ENCODE measurements at places on chromosomes 5 and 9.

DNA sequence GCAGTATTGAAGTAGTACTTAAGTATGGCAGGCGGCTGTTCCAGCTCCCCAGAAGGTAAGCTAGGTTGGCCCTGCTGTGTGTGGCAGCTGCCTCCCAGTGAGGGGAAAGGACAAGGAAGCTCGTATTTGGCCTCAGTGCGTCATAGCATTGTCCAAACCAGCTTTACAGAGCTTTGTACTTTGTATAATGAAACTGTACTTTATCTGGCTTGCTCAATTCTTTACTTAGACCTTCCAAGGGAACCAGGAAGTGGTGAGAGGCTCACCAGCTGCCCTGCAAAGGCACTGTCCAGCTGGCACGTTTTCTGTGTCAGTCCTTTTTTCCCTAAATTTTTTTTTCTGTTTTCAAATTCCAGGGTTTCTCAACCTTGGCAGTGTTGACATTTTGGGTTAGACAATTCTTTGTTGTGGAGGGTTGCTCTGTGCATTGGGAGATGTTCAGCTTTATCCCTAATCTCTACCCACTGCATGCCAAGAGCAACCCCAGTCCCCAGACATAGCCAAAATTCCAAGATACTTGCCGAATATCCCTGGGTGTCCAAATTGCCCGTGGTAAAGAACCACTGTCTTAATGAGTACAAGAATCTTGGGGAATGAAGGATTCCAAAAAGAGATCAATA lies 474.5 kb downstream of the LRRC70 start:
- DNase-seq: no peak

DNA sequence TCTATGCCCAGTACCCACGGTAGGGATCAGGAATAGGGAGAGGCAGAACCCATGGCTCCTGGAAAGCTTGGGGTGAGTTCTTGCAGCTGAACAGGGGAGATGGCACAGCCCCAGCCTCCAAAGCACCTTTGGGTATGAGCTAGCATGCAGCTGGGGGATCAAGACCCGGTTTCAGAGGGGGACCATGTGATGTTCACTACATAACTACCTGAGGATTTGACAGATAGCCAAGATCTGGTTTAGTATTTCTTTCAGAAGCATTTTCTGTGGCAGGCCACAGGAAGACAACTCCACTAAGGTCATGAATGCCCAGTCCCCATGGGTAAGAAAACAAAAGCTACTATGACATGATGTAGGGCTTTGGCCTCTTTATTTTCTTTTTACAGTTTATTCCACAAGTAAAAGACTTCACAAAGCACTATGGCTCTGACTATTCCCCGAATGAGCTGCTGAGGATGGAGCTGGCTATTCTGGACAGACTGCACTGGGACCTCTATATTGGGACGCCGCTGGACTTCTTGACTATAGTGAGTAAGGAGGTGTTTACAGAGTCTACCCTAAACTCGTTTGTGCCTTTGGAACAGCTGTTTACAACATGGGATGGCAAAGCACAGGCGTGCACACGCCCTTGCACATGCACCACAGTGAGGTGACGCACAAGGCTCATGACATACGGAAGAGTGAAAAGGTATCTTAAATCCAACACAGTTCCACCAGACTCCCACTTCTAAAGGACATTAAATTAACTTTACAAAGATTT lies 3.4 kb downstream of the CCNI2 start:
- DNase-seq: no peak

- DNase-seq: no peak
These were observed 1267.5 kb upstream of the CDH9 start for GRCh38 chr5:28305891-28306290.

DNA sequence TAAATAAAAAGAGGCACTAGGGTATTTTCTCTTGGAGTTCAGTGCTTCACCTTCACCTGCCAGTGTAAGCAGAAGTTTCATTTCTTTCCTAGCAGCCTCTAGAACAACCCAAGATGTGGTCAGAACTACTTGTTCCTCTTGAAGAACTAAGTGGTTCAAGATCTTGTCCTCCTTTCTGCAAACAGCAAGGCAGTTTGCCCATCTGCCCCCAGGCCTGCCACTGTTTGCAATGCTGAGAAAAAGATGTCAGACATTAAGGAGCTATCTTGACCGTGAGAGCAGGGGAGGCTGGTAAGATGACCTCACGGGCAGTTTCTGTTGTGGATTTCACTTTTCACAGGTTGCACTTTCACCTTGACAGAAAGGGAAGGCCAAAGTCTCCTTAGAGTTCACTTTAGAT lies 52.0 kb upstream of the KLF4 start:
- DNase-seq: no peak

- peak; percentile 35 for DNase-seq
These were observed 597 bp upstream of the TMEM250 start for GRCh38 chr9:136119061-136119882.

DNA sequence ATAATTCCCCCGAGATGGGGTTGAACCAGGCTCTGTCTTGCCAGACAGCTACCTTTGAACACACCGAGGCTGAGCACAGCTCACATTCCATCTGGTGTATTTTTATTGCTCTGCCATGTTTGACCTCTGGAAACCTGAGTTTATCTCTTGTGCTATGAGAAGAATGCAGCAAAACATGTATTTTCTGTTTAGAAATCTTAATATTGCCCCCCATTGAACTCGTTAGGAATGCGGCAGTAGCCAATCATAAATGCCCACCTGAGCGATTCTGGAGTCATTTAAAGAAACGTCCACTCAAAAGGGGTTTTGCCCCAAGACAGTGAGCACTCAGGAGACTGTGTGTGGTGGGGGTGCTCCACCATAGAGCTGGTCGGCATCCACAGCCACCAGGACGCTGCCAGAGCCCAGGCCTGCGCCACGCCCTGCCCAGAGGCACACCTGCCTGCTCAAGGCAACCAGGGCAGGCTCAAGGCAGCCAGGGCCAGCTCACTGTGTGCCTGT lies 26.9 kb downstream of the FGD3 start:
- DNase-seq: no peak

DNA sequence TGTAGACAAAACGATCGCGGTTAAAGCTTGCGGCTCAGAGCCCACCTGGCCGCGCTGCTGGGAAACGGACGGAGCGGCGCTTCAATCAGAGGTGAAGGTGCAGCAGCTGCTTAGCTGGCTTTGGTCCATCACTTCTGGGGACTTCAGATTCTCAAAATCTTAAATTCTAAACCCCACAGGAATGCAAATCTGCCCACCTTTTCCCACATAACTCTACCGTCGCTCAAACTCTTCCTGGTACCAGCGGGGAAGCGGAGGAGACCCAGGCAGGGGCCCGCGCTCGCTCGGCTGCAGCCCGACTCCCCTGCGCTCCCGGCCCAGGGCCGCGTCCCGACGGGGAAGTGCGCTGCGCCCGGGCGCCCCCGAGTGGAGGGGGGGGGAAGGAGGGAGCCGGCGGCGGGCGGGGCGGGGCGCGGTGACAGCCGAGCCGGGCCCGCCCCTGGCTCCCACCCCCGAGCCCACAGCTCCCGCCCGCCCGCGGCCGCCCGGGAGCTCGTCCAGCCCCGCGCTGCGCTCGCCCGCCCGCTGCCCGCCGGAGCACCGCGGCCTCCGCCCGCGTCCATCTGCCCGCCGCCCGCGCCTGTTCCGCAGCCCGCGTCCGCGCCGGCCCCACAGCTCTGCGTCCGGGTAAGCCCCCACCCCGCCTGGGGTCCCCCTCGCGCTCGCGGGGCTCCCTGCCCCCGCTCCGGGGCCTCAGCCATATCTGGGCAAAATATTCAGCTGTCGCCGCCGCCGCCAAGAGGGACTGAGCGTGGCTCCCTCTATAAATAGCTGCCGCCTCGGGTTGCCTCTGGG lies at the start of gene TMOD1:
TMOD1 (plus strand) TSS at position 490 of the 795 bp plus-strand sequence. CDS start 22,523 bp downstream, outside the sequence.
- no peak for DNase-seq

GRCh38 chr5:27908341-27908740 lies 870.0 kb upstream of the CDH9 start:
- DNase-seq: no peak
